ENCODE measurements at places on chromosomes 1 and 21. TPM values are rescaled to one million over a fixed set of nuclear protein-coding genes. Genes with fewer than 3 reads are reported as not detected.

GRCh38 chr1:248841702-248842395 is 3.8 kb downstream of the ZNF672 start:
- peaks cover 11% of the 10 kb centered on the region for H3K4me1 ChIP-seq
- H3K36me3 ChIP-seq: peaks cover 36% of the 10 kb centered on the region
- no peaks in the 10 kb centered on the region for H3K27me3 ChIP-seq
- H3K4me3 ChIP-seq: no peak overlapping the region
- peak overlapping the region; percentile 47 for H3K27ac ChIP-seq
- peak; percentile 46 for DNase-seq

DNA sequence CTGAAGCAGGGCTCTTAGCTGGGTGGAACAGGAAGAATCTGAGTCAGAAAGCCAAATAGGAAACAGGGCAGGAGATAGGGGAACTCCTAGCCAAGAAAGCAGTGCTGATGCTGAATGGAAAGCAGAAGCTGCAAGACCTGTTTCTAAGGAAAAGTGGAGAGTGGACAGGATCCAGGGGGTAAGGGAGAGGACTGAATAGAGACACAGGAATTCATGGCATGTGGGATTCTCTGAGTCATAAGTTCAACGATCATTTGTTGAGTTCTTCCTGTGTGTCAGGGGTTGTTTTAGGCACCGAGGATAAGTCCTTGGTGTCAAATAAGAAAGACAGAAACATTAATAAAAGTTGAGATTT is 153.8 kb upstream of the FGGY start:
- peak overlapping the region; percentile 82 for H3K27ac ChIP-seq
- H3K36me3 ChIP-seq: no peaks in the 10 kb centered on the region
- no peak overlapping the region for H3K4me3 ChIP-seq
- no peak for DNase-seq
- H3K4me1 ChIP-seq: peaks cover 5% of the 10 kb centered on the region

DNA sequence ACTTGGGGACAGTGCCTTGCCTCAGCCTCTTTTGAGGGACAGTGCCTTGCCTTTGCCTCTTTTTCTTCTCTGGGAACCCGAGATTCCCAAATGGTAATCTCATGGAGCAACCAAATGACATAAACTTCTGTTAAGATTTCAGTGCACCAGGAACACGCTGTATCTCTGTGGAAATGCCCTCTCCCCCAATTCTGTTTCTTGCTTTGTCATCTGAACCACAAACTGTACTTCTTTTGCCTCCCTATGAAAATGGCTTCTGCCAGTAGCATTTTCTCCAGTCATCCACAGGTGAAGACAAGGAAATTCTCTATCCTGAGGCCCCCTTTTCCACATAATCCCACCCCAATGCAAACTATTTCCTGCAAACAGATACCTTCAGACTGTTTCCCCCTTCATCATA is 66.3 kb downstream of the OMA1 start:
- H3K4me1 ChIP-seq: no peaks in the 10 kb centered on the region
- no peaks in the 10 kb centered on the region for H3K36me3 ChIP-seq
- no peak overlapping the region for H3K4me3 ChIP-seq
- H3K27ac ChIP-seq: no peak overlapping the region

- H3K36me3 ChIP-seq: no peaks in the 10 kb centered on the region
- peaks cover 19% of the 10 kb centered on the region for H3K27me3 ChIP-seq
- DNase-seq: no peak
- H3K4me3 ChIP-seq: no peak overlapping the region
These were observed 9.1 kb upstream of the TMEM61 start for GRCh38 chr1:54971317-54971791.

DNA sequence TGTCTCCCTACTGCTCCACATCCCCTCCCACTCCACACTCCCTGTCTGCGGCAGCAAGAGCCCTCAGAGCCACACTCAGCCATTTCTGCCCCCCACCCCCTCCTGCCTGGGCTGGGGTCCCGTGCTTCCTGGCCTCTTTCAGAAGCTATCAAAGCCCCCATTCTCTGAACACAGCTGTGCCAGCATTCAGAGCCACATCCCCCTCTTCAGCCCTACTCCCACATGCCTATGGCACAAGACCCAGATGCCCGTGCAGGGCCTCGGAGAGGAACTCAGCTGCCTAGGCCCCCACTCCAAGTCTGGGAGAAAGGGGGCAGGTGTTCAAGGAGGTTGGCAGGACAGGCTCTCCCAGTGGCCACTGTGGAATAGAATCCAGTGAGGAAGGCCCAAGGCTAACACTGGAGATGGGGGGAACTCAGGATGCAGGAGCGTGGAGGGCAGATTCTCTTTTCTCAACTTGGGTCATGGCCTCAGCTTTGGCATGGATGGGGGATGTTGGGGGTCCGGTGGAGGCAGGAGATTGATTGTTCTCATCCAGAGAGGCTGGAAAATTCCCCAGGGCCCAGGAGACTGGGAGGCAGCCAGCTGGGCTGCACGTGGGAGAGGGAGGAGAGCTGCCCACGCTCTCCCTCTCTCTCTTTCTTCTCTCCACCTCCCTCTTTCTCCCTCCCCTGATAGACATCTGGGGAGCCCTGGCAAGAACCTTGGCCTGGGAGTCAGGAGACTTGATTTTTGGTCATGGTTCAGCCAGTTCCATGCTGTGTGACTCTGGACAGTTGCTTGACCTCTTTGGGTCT is 3.5 kb upstream of the BCAN start:
- H3K4me1 ChIP-seq: peaks cover 6% of the 10 kb centered on the region
- H3K36me3 ChIP-seq: no peaks in the 10 kb centered on the region
- no peak overlapping the region for H3K4me3 ChIP-seq
- H3K27me3 ChIP-seq: peaks cover 95% of the 10 kb centered on the region
- no peak overlapping the region for H3K27ac ChIP-seq

Gene CD1E
- total RNA-seq: 0.28 TPM

DNA sequence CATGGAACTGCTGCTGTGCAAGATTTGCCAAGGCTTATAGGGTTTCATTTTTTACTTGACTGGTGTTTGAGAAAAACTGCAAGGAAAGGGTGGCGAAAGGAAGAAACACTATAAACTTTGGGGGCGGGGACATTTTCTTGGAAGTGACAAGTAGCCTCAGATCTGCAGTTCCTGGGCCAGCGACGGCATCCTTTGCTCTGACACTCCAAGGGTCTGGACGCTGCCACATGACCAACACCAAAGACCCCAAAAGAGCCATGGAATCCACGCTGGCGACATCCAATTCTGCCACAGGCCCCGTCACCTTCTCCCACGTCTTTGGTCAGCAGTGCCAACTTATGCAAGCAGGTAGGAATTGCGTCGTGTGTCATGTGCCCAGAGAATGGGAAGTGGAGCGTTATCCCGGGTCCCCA is 193.4 kb downstream of the PRDM2 start:
- no peak overlapping the region for H3K27ac ChIP-seq
- H3K4me3 ChIP-seq: peak overlapping the region; percentile 42
- no peaks in the 10 kb centered on the region for H3K36me3 ChIP-seq
- H3K4me1 ChIP-seq: peaks cover 7% of the 10 kb centered on the region

DNA sequence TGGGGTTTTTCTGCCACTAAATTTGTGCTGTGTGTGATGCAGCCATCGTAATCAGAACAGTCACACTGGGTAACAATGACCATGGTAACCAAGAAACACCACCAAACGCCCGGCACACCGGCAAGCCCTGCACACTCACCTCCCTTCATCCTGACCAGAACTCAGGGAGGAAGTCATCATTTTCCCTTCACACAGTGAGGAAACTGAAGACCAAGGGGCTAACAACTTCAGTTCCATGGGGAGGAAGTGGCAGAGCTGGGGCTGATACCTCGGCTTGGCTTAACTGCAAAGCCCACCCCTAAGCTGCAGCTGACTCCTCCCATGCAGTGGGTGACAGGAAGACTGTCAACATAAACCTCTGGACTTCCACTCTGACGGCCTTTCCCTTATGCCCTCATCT is 69.3 kb upstream of the BCAR3 start:
- H3K4me3 ChIP-seq: no peak overlapping the region
- H3K27me3 ChIP-seq: peaks cover 10% of the 10 kb centered on the region
- no peak for DNase-seq

Gene SLC6A9
- total RNA-seq: 0.68 TPM

- no peak overlapping the region for H3K27ac ChIP-seq
- H3K36me3 ChIP-seq: no peaks in the 10 kb centered on the region
- DNase-seq: no peak
- peaks cover 12% of the 10 kb centered on the region for H3K27me3 ChIP-seq
- H3K4me1 ChIP-seq: no peaks in the 10 kb centered on the region
These were observed 60.2 kb upstream of the CFAP126 start for GRCh38 chr1:161427733-161428516.

GRCh38 chr21:28257276-28257675 is 735.4 kb downstream of the LTN1 start:
- H3K27me3 ChIP-seq: no peaks in the 10 kb centered on the region
- peaks cover 11% of the 10 kb centered on the region for H3K4me1 ChIP-seq
- no peak overlapping the region for H3K4me3 ChIP-seq
- no peak for DNase-seq
- no peak overlapping the region for H3K27ac ChIP-seq

DNA sequence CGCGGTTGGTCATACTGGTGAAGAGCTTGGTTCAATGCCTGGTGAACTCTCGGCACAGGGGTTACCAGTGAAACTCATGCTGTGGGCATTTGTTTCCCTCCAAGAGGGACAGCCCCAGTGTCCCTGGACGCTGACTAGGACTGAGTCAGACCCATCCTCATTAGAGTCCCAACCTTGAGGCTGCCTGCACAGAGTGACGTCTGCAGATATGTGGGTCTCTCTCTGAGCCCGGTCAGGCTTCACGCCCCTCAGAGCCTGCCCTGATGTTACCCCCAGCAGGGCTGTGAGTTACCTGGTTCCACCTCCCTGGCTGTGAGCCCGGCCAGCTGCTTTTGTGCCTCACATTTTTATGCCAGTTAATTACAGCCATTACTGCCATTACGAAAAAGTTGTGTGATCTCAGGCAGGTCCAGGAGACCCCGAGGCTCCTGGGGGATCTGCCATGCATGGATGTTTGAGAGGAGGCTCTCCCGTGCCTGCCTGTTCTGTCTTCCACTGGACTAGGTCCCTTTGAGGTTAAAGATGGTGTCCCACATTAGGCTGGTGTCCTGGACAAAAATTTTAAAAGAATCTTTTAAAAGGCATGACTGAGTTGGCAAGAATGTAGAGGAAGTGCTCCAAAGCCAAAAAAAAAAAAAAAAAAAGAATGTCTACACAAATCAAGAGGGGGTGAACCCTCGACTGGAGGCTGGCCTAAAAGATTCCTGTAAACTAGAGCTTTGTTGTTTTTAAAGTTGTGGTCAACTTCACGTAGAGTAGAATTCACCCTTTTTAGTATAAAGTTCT is 36.6 kb upstream of the PADI1 start:
- DNase-seq: no peak
- peaks cover 29% of the 10 kb centered on the region for H3K27me3 ChIP-seq
- no peak overlapping the region for H3K4me3 ChIP-seq
- no peaks in the 10 kb centered on the region for H3K4me1 ChIP-seq
- no peaks in the 10 kb centered on the region for H3K36me3 ChIP-seq

- H3K27me3 ChIP-seq: no peaks in the 10 kb centered on the region
- H3K36me3 ChIP-seq: no peaks in the 10 kb centered on the region
- H3K27ac ChIP-seq: no peak overlapping the region
These were observed 34.6 kb upstream of the PDE4B start for GRCh38 chr1:65758128-65758527.

Gene CAPN8
- total RNA-seq: not detected

DNA sequence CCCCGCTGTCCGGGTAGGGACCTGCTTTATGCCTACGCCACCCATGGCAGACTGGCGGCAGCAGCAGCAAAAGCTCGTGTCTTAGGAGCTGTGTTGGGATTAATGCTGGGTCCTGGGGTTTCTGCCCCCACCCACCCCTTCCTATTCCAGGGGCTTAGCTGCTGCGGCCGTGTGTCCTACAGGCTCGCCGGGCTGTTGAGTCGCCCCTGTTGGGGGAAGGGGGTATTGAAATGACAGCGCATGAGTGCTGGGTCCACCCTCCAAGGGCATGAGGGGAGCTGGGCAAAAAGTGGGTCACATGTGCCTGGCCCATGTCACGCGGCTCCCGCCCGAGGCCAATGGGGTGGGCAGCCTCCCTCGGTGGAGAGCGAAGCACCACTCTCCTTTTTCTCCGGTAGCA is 118.3 kb upstream of the COL6A1 start:
- DNase-seq: no peak
- no peaks in the 10 kb centered on the region for H3K4me1 ChIP-seq
- H3K27ac ChIP-seq: no peak overlapping the region
- no peak overlapping the region for H3K4me3 ChIP-seq
- H3K36me3 ChIP-seq: no peaks in the 10 kb centered on the region

- H3K36me3 ChIP-seq: no peaks in the 10 kb centered on the region
- no peak for DNase-seq
- peak overlapping the region; percentile 87 for H3K4me3 ChIP-seq
- no peaks in the 10 kb centered on the region for H3K27me3 ChIP-seq
These were observed 724 bp downstream of the ST7L start for GRCh38 chr1:112618114-112618720.

- DNase-seq: no peak
- no peaks in the 10 kb centered on the region for H3K27me3 ChIP-seq
- H3K36me3 ChIP-seq: no peaks in the 10 kb centered on the region
- no peak overlapping the region for H3K4me3 ChIP-seq
- H3K27ac ChIP-seq: no peak overlapping the region
- H3K4me1 ChIP-seq: peaks cover 22% of the 10 kb centered on the region
These were observed 3.2 kb downstream of the LRRC42 start for GRCh38 chr1:53949023-53949990.

DNA sequence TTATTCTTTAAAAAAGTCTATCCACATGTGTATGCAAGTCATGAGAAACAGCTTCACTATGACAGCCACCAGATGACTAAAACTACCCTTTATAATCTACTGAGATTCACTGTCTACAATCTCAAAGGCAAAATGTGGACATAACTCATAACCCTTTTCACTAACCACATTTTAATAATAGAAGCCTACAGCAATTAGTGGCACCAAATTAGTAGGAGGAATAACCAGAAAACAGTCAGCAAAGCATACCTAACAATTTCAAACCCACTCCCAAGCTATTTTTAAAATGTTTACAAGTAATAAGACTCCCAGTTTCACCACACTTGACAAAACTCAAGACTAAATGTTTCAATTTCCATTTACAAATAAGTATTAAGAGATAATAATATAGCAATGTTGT is 442.9 kb downstream of the PTPRC start:
- H3K36me3 ChIP-seq: no peaks in the 10 kb centered on the region
- H3K27me3 ChIP-seq: no peaks in the 10 kb centered on the region
- H3K4me3 ChIP-seq: no peak overlapping the region
- no peak for DNase-seq

GRCh38 chr21:17780539-17780938 is 38.6 kb downstream of the C21orf91 start:
- no peaks in the 10 kb centered on the region for H3K27me3 ChIP-seq
- H3K4me3 ChIP-seq: no peak overlapping the region
- DNase-seq: no peak
- H3K4me1 ChIP-seq: no peaks in the 10 kb centered on the region
- peaks cover 4% of the 10 kb centered on the region for H3K36me3 ChIP-seq
- no peak overlapping the region for H3K27ac ChIP-seq

DNA sequence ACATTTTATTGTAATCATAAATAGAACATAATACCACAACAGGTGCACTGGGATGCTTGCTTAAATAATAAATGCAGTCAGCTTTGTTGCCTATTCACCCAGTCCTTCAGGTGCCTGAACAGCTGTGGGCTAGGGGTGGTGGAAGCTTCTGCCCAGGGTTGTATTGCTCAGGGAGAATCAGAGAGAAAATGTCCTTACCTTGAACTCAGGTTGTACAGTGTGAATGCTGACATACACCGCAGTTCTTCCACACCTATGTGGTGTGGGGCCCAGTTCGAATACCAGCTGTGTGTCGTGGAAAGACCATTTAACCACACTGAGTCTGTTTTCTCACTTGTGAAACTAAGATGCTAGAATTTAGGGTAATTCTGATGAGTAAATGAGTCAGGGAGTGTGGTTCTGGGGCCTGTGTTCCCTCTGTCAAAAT is 115.7 kb upstream of the ATP1A1 start:
- no peak overlapping the region for H3K4me3 ChIP-seq
- H3K4me1 ChIP-seq: peaks cover 8% of the 10 kb centered on the region
- no peak for DNase-seq
- no peaks in the 10 kb centered on the region for H3K36me3 ChIP-seq

GRCh38 chr21:42578034-42578433 is 64.4 kb downstream of the SLC37A1 start:
- no peaks in the 10 kb centered on the region for H3K27me3 ChIP-seq
- H3K36me3 ChIP-seq: peaks cover 34% of the 10 kb centered on the region
- DNase-seq: no peak

Measured in heart right ventricle (tissue), 16 donors.